T-helper 1 cell (primary cell): ENCODE measurements at places on chromosomes 11 and 22.
A peak's percentile ranks its signal among the peaks of the same experiment; 100 is the strongest.

DNA sequence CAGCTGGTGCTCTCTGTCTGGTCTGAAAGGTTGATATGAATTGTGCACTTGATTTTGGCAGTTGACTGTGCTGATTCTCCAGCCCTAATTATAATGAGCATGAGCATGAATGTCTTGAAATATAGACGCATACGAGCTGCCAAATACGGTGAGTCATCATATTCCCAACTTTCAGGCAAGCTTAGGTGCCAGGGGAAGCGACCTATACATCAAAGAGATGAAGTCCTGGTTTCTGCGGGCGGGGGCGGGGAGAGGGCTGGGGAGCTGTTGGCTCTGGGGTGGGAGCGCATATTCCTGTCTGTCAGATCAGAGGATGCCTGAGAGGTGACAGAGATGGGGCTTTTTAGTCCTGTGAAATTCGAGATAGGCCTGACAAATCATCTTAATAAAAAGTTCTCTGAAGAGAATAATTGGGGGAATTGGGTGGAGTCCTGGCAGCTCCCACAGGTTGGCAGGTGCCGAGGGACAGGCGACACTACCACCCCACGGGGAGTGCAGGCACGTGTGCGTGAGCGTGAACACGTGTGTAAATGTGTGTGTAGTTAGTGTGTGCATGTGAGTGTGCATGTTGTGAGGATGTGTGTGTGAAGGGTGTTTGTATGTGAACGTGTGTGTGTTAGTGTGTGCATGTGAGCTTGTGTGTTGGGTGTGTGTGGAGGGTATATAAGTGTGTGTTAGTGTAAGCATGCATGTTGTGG, 865.3 kb downstream of the TBC1D22A start:
- no peak for DNase-seq

GRCh38 chr22:37267661-37268413, 14.5 kb upstream of the CYTH4 start:
- no peak for DNase-seq

DNA sequence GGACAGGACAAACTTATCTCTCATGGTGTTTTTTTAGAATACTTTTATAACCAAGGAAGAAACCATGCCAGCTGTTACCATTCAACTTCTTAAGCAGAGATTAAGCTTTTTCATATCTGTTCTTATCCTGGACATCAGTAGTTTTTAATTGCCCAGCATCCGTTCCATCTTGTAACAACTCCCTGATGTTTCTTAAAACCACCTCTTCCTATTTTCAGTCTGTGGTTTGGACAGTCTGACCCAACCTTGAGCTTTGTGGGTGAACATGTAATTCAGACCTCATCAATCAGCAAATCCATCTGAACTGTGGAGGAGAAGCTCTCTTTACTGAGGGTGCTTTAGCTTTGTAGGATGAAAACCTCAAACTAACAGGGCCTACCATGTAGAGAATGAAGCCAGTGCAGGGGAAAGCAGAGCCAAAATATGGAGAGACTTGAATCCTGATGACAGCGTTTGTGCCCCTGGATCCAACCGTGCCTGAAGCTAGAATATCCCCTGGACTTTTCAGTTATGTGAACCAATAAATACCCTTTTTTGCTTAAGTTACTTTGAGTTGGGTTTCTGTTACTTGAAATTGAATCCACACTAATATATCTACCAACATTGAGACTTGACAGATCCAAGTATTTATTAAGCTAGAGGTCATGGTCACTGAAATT, 9.4 kb downstream of the TUG1 start:
- DNase-seq: no peak

- DNase-seq: no peak
Measured at GRCh38 chr11:19161651-19162050, 40.1 kb downstream of the CSRP3 start.

- DNase-seq: no peak
Measured at GRCh38 chr22:19918332-19919106, 23.1 kb upstream of the COMT start.

DNA sequence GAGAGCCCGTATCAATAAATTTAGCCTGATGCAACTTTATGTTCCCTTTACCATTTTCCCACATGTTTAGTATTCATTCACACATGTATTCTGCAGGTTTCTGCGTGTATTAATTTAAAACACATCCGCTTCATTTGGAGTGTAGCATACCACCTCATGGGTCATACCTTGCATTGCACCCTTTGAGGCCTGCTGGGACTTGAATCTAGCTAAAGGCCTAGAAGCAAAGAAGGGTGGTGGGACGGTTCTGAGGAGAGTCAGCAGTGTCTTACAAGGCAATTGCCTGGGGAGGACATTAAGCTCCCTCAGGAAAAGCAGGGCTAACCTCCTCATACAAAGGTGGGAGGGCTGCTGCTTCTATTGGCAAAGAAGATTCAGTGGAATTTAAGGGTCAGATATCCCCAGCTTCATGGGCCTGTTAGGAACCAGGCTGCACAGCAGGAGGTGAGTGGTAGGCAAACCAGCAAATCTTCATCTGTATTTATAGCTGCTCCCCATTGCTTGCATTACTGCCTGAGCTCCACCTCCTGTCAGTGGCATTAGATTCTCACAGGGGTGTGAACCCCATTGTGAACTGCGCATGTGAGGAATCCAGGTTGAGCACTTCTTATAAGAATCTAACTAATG, 15.9 kb upstream of the SNX19 start:
- DNase-seq: no peak

DNA sequence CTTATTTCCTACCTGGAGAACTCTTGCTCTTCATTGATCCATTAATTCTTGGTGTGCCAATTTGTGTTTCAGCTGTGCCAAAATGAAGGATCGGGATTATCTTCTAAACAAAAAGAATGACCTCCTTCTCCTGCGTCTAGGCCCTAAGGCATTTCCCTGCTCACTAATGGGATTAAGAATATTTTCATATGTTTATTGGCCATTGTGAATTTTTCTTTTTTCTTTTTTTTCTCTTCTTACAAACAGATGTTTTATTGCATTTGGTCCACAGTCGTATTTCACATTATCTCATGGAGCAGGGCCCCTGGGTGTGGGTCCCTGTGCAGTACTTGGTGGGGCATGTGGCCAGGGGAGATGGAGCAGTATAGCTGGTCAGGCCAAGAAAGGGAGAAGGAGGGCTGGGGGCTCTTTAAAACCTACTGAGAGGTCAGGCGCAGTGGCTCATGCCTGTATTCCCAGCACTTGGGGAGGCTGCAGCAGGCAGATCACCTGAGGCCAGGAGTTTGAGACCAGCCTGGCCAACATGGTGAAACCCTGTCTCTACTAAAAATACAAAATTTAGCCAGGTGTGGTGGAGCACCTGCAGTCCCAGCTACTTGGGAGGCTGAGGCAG, 35.3 kb upstream of the HORMAD2 start:
- no peak for DNase-seq

- DNase-seq: no peak
Measured at GRCh38 chr11:123815122-123815521, 9.0 kb upstream of the OR6M1 start.

- DNase-seq: no peak
Measured at GRCh38 chr22:46171940-46172339, 21.6 kb downstream of the PPARA start.

GRCh38 chr11:130469181-130469580, 20.7 kb downstream of the ADAMTS15 start:
- no peak for DNase-seq

- DNase-seq: no peak
Measured at GRCh38 chr11:113994077-113994954, 19.4 kb downstream of the HTR3A start.

GRCh38 chr22:41699264-41700107, at the start of gene MEI1:
Gene MEI1 (plus strand): TSS chr22:41699503. CDS start chr22:41699539, 36 bp downstream.
- peak; percentile 86 for DNase-seq

DNA sequence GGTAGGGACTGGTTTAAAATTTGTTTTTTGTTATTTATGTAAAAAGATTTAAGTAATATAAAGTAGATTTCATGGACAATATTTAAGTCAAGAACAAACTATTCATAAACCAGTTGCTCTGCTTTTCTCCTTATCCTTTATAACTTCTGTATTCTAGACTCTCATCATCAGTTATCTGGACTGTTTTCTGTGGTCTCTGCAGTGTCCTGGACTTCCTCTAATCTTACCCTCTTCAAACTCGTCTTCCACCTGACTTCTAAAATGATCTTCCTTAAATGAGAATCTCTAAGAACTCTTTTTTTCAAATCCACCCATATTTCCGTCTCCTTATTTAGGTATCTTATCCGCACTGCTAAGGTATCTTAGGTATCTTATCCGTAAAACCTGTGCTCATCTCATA, 8.1 kb downstream of the RRM1 start:
- no peak for DNase-seq

GRCh38 chr11:94636388-94636949, 69.3 kb downstream of the PIWIL4 start:
- no peak for DNase-seq
